ENCODE measurements at places on chromosomes 2 and 18.

- DNase-seq: no peak
Measured at GRCh38 chr2:181264441-181264840, 192.7 kb upstream of the ITGA4 start.

DNA sequence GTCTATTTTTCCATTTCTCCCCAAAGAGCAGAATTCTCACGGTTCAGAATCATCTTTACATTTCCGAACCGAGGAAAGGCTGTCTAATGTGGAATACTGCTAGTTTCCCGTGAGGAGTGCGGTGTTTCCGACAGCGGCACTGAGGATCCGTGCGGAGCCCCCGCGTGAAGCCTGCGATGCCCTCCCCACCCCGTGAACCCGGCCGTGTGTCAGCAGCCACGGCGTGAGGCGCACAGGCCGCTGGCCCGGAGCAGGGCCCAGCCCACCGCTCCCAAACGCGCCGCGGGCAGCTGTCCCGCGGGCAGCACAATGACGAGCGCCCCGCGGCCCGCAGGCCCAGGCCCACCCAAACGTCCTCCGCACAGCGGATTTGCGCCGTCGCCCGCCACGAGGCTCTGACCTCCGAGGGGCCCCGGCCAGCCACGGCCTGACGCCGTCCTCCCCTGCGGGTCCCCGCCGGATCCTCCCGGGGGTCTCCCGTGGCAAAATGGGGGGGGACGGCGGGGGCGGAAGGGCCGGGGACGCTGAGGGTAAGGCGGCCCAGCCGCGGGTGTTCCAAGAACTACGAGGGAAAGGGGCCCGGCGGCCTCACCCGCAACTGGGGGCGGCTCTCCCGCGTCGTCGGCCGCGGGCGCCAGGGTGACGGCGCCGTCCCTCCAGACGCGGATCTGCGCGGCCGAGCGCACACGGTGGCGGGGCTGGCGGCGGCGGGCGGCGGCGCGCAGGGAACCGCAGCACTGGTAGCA lies 796 bp downstream of the SPIRE1 start:
- DNase-seq: no peak

- DNase-seq: no peak
Measured at GRCh38 chr2:241298673-241299072, 16.8 kb downstream of the HDLBP start.

DNA sequence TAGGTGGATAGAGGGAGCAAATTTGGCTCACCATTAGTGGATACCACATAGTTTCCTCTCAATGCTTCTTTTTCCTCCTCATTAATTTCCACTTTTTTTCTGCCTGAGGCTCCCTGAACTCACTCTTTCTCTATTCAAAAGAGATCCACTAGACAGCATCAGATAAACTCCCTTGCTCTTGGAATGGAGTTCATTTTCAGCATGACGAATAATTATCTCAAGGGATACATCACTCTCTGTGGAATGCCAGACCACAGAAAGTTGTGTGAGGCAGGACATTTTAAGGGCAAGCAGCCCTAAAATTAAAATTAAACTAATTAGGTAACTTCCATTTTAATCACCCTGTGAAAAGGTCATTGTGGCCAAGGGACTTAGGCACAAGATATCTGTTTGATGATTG lies 1920.1 kb upstream of the CELF4 start:
- no peak for DNase-seq

DNA sequence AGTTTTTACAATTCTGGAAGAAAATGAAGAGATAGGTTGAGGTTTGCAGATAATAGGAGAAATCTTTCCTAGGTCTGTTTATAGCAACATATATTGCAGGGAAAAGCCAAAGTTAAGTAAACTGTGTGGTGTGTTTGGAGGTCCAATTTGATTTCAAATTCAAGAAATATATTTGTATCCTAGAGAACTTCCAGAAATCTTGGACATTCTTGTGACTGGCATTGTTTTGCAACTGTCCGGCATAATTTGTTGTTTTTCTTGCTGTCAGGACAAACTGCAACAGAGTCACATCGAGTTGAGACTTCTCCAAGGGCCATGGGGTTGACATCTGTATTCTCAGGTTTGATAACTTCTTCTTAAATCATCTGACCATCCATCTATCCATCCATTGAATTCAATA lies 170.9 kb upstream of the ZEB2 start:
- no peak for DNase-seq

GRCh38 chr2:239098288-239098970 lies 250.5 kb downstream of the TWIST2 start:
- no peak for DNase-seq

GRCh38 chr2:8433390-8433789 lies 248.5 kb upstream of the ID2 start:
- DNase-seq: no peak

- no peak for DNase-seq
Measured at GRCh38 chr2:38631976-38632375, 29.2 kb upstream of the HNRNPLL start.

DNA sequence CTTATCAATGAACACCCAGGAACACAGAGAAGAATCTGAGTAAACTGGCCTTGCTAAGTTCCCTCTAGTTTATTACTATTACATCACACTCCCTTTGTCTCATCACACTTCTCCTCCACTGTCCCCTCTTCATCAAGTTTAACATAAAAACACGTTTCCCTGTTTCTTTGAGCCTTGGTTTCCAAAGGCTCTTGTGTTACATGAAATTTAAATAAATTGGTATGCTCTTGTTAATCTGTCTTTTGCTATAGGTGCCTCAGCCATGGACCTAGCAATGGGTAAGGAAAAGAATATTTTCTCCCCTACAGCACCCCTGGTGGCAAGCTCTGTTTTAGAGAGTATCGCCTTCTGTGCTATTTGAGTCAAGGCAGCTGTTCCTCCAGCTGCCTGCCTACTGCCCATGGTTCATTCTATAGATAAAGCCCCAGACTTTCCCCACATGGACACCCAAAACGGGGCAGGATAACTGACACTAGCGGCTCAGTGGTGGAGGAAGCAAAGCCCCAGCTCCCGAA lies 31.8 kb downstream of the TGIF1 start:
- no peak for DNase-seq

DNA sequence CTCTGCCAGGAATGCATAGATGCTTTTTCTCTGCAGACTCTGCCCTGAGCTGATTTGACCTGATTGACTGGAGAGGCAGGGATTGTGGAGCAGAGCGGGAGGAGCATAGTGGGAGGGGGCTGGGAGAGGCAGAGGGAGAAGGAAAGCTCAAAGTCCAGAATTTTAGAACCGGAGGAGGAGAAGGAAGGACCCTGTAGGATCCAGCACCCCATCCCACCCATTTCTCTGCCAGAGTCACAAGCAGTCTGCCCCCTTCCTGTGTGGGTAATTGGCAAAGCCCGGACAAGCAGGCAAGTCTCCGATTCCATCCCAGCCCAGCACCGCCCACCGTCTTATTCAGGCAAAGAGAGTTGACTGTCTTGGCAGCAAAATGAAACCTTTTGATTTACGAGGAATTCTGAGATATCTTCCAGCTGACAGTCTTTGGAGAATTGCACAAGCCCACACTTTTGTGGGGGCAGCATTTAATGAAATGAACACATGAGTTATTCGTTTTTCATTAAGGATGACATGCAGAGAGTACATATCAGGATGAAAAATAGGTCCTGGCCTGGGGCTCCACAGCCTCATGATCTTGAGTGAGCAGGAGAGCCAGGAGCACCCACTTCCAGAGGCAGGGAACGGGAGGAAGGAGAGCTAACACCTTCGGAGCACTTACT lies 103.1 kb downstream of the MCFD2 start:
- peak; percentile 58 for DNase-seq

GRCh38 chr2:171522052-171522787 lies at the start of gene CYBRD1:
Gene CYBRD1, plus strand, starts transcription at chr2:171522474. Its CDS starts 72 bp downstream, at chr2:171522546.
- DNase-seq: peak; percentile 85

GRCh38 chr18:50629148-50629631 lies 69.3 kb downstream of the MAPK4 start:
- DNase-seq: no peak

- DNase-seq: no peak
Measured at GRCh38 chr2:39150890-39151497, 30.1 kb upstream of the SOS1 start.

GRCh38 chr2:178422097-178422496 lies 28.9 kb downstream of the PRKRA start:
- no peak for DNase-seq

- DNase-seq: no peak
Measured at GRCh38 chr2:21422050-21422449, 298.3 kb downstream of the TDRD15 start.

GRCh38 chr18:38310936-38311335 lies 745.3 kb upstream of the CELF4 start:
- DNase-seq: no peak

DNA sequence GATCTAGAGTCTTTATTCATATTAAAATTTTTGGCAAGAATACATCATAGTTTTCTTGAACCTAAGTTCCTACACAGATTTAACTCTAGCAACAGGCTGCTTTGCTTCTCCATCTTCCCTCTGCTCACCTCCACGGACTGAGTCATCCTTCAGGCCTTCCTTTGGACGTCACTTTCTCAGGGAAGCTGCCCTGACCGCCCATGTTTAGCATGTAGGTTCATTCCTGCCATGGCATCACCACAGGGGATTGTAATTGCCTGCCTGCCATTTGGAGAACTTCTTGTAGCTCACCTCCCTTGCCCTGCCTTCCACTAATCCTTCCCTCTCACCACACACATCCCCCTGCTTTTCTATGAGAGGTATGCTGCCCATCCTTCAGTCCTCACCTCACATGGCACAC lies 43.9 kb upstream of the B3GNT2 start:
- no peak for DNase-seq

DNA sequence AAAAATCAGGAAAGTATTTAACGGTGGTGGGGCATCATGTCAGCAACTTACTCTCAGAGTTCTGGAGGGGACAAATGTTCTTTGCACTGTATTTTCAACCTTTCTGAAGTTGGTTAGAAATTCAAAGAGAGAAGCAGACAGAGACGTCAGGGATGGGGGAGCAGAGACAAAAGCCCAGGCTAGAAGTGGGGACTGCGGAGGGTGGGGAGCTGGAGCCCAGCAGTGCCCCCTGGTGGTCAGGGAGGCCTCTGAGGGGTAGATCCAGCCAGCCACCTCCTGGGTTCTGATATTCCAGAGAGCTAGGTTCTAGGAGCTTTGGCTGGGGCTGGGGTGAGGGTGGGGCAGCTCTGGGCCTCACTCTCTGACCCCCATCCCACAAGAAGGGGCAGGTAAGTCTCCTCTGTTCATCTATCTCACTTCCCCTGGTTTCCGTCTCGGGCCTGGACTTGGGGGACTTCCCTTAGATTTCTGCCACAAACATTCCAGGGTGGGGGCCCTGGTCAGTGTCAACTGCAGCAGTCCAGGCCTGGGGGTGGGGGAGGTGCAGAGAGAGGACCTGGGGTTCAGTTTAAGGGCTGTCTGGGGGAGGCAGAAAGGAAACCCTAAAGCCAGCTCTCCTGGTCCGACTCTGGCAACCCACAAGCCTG lies 8.9 kb downstream of the TNS1 start:
- peak; percentile 75 for DNase-seq

- no peak for DNase-seq
Measured at GRCh38 chr2:85797921-85798320, 44.1 kb downstream of the ATOH8 start.

DNA sequence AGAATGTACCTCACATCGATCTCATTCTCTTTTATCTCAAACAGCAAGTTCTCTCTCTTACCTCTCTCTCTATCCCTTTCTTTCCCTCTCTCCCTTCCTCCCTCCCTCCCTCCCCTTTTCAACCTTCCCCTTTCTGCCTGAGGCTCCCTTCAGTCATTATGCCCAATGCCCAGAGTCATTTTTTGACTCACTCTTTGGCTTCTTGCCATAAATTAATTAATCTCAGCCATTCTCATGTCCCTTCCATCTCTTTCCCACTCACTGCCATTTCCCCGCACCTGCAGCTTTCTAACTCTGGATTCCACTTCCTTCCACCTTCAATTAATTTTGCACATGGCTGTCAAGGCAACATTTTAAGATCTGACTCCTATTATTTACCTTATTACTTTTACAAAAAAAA lies 60.1 kb downstream of the EVA1A start:
- no peak for DNase-seq

GRCh38 chr2:99821039-99821438 lies 321.4 kb downstream of the AFF3 start:
- no peak for DNase-seq

DNA sequence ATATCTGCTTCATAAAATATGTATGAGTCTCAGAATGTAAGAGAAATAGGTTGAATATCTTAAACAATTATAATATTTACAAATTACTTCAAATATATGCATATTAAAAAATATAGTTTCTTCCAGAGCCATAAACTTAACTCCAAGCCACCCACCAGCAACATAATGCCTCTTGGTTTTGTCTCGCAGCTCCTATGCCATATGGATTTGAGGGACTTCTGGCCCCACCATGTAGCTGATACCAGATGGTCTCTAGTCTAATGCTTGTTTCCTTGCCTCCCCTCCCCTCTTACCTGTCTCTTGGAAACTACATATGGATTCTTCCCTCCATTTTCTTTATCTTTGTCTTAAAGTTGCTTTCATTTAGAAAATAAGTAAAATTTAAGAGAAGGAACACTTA lies 114.3 kb downstream of the GCA start:
- DNase-seq: no peak

DNA sequence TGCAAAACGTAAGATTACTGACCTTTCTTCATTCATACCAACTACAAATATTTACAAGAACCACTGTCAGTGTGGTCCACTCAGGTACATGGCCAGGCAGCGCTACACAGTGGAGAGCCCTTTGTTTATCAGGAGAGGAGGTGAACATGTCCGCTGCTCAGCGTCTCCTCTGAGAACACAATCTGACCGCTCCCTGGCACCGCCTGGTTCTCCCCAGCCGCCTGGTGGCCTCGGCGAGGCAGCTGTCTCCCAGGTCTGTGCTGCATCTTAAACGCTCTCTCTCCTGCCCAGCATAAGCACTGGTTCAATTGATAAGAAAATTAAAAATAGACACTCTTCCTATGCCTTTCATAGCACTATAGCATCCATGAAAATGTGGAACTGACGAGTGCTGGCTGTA lies 146.8 kb upstream of the PXDN start:
- DNase-seq: no peak

- no peak for DNase-seq
Measured at GRCh38 chr2:25473758-25474340, 132.1 kb upstream of the DNMT3A start.

DNA sequence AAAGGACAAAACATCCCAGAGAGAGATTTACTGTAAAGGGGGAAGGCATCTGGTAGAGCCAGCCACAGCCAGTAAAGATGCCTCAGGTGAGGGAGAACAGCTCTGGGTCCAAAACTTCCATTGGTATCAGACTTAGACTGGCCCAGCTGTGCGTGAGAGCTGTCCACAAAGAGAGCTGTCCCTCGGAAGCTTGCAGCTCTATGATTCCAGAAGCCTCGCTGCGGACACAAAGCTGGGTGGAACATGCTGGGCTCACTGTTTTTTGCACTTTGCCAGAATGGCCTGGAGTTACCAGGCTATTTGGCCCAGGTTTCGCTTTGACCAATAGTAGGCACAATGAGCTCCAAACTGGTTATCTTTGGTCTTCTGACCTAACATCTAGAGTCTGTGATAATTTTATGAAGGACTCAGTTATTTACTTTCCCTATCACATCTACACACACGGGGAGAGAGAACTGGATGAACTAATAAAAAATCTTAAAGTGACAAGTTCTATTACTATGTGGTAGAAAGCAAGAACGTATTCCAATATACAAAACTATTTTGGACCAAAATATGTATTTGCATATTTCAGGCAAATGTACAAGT lies 101.9 kb downstream of the DNER start:
- no peak for DNase-seq

GRCh38 chr2:85175369-85176299 lies 42.4 kb downstream of the TCF7L1 start:
- DNase-seq: no peak

GRCh38 chr18:45916302-45916701 lies 50.8 kb downstream of the EPG5 start:
- DNase-seq: no peak
